ENCODE measurements at places on chromosomes 3 and 15.
A peak's percentile ranks its signal among the peaks of the same experiment; 100 is the strongest.

GRCh38 chr15:25679492-25679891 is 183.6 kb downstream of the ATP10A start:
- DNase-seq = no peak
- no peaks in the 10 kb centered on the region for H3K27me3 ChIP-seq
- no peak overlapping the region for H3K4me3 ChIP-seq
- no peak overlapping the region for H3K27ac ChIP-seq
- H3K36me3 ChIP-seq = no peaks in the 10 kb centered on the region

DNA sequence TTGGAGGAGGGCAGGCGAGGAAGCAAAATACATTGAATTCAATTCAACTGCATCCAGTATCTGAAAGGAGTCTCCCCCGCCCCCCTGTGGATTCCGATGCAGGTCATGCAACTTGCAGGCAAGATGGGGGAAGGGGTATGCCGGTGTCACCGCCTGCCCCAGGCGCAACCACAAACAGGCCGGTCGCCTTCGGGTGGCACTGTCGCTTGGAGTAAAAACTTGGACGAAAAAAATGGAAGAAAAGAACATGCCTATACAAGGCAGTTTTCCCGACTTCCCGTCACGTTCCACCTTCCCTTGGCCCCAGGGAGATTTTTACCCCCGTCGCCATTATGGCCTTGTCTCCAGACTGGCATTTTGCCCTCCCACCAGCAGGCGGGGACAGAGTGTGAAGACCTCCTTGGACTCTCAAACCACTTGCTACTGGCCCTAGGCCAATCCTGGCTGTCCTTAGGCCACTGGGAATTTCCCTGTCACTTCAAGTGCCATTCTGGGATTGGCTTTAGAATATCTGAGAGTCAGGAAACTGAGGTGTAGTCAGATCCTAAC is 1.6 kb upstream of the NTRK3 start:
- H3K4me3 ChIP-seq = no peak overlapping the region
- no peaks in the 10 kb centered on the region for H3K36me3 ChIP-seq
- no peak for DNase-seq
- no peak overlapping the region for H3K27ac ChIP-seq
- peaks cover 75% of the 10 kb centered on the region for H3K27me3 ChIP-seq
- H3K4me1 ChIP-seq = no peaks in the 10 kb centered on the region

DNA sequence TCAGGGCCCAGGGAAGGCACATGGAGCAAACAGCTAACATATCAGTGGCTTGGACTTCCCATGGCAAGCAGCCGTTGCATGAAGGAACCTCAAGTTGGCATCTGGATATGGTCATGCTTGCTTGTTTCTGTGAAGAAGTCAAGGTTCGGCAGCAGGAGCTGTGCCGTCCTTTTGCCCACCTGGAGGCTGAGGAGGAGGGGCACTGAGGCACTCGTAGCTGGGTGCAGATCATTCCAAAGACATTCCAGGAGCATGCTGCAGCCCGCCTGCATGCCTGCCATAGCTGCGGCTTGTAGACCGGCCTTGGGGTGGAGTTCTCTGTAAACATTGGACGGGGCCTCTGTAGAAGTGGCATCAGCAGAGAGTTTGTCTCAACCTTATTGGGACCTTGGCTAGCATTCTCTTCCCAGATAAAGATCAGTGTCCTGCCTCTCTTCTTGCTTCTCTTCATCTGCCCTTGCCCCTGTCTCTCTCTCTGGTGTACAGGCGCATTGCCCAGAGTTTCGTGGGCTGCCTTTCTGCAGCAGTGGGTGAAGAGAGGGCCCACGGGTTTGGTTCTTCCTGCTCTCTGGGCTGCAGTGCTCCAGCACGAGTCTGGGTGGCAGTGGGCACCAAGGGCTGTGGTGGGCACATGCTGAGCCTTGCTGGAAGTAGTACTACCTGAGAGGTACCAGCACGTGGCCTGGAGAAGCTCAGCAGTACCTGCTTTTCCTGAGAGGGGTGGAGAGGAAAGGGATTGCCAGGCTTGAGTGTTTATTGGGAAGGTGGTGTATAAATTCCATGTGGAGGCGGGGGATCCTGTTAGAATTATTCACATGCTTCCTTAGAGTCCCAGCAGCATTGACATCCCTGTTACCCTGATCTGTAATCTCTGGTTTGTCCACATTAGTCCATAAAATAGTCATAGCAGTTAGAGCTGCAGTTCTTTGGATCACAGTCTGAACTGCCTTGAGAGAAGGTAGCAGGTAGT is 49.4 kb downstream of the CHCHD6 start:
- H3K36me3 ChIP-seq = peaks cover 6% of the 10 kb centered on the region
- no peaks in the 10 kb centered on the region for H3K27me3 ChIP-seq
- peaks cover 44% of the 10 kb centered on the region for H3K4me1 ChIP-seq
- peak; percentile 60 for DNase-seq
- H3K27ac ChIP-seq = no peak overlapping the region

- H3K27me3 ChIP-seq = no peaks in the 10 kb centered on the region
- H3K27ac ChIP-seq = peak overlapping the region; percentile 78
- H3K4me1 ChIP-seq = peaks cover 55% of the 10 kb centered on the region
- no peak for DNase-seq
These were observed 57.0 kb upstream of the NR2E3 start for GRCh38 chr15:71753346-71753745.

DNA sequence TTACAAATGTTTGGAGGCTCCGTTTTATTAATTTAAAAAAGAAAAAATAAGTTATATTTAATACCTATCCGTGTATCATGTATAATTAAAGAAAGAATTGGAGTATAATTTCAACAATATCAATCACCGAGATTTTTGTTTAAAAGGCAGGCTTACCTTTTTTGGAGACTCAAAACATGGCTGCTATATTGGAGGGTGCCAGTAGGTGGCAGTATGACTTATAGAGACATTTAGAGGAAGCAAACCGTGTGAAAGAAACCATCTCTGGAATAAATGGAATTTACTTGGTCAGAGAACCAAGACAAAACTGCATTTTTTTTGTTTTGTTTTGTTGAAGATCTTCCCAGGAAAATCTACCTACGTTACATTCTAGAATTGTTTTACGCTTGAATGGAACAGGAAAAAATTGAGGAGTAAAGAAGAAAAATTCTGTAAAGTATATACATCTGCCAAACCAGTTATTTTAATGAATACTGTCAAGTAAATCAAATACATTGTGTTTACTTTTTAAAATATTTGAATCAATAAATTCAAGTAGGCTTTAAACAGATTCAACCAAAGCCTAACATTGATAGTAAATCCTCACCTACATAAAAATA is 802.6 kb upstream of the ALCAM start:
- peak; percentile 56 for DNase-seq
- H3K36me3 ChIP-seq = no peaks in the 10 kb centered on the region
- no peak overlapping the region for H3K4me3 ChIP-seq
- no peak overlapping the region for H3K27ac ChIP-seq

DNA sequence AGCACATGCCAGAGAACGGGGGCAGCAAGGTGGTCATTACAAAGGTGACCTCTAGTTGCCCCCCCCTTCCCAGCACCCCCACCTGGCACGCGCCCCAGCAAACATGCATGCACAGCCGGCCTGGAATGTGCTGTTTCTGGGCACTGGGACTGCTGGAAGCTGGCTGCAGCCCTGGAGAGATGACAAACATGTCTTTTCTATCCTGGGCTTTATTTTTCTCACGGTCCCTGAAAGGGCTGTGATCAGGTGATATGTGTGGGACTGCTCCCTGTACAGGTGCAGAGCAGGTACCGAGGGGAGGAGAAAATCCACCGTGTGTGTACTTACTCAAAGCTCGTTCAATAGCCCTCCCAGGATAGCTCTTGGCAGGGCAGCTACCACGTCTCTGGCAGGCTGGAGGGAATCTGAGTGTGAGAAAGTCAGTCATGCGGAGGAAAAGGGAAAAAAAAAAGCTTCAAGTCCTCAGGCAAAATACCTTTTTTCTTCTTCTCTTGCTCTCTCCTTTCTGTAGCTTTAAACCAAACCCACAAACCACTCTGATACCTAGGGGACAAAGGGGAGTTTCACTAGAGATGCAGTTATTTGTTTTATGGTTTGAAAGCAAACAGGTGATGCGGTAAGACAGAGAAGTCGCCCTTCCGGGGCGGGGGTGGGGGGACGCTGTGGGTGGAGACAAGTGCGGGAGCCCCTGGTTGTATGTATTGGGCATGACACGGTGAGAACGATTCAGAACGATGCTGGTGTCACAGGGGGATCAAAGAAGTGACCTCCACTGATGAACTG is 5.0 kb upstream of the HES1 start:
- DNase-seq = peak; percentile 70
- peaks cover 44% of the 10 kb centered on the region for H3K4me1 ChIP-seq
- H3K4me3 ChIP-seq = peak overlapping the region; percentile 51
- peaks cover 45% of the 10 kb centered on the region for H3K36me3 ChIP-seq

- peaks cover 42% of the 10 kb centered on the region for H3K27me3 ChIP-seq
- H3K4me3 ChIP-seq = no peak overlapping the region
- H3K4me1 ChIP-seq = peaks cover 9% of the 10 kb centered on the region
- no peak for DNase-seq
These were observed 198.2 kb upstream of the UMPS start for GRCh38 chr3:124532071-124532470.

DNA sequence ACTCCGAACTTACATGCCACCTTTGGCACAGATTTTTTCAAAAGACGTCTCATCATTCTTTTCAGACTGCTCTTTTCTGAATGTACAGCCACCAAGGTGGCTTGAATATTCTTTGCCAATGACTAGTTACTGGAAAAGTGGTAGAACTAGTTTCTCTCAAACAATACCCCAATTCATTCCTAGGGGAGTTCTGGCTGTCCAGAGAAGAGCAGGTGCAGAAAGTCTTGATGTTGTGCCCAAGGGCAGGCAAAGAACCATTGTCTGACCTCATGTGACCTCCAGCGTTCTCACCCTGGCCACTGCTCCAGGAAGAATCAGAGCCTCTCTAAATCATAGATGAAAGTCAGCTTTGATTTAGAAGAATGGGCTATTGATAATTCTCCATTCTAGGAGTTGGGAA is 5.5 kb downstream of the LMOD3 start:
- peaks cover 5% of the 10 kb centered on the region for H3K36me3 ChIP-seq
- H3K4me3 ChIP-seq = peak overlapping the region; percentile 45
- peaks cover 39% of the 10 kb centered on the region for H3K4me1 ChIP-seq
- H3K27ac ChIP-seq = peak overlapping the region; percentile 91
- peak; percentile 76 for DNase-seq

DNA sequence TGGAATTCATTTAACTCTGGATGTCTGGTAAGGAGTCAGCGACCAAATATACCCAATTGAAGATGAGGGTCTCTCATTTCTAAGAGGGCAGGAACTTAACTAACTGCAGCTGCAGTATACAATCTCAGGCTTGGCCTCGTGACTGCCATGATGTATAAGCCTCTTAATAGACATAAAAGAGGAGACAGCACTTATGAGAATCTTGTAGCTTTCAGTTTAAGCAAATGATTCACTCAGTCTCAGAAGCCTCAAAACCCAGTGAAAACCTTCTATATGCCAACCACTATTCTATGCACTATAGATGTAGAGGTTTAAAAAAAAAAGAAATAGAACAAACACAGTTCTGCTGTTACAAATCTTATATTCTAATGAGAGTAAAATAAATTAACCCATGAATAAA is 513.9 kb downstream of the TBL1XR1 start:
- H3K27me3 ChIP-seq = no peaks in the 10 kb centered on the region
- no peak overlapping the region for H3K4me3 ChIP-seq
- DNase-seq = no peak

DNA sequence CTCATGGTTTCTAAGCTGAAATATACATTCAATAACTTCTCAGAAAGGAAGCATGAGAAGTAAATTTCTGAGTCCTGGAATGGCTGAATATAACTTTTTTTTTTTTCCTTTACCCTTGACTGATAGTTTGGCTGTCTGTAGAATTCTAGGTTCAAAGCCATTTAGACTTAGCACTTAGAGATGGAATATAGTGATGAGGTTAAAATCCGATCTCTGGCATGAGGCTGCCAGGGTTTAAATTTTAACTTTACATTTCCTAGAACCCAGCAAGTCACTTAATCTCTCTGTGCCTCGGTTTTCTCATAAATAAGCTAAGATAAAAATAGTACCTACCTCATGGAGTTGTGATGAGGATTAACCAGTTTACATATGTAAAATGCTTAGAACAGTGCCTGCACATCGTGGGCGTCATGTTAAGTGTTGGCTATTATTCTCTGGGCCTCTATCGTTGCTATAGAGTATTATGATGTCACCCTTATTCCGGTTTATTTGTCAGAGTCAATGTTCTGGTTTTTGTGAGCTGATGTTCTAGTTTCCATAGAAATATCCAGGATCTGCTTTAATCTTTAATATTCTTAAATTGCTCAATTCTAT is 199.8 kb upstream of the TLE3 start:
- no peaks in the 10 kb centered on the region for H3K27me3 ChIP-seq
- no peak overlapping the region for H3K4me3 ChIP-seq
- no peak overlapping the region for H3K27ac ChIP-seq
- no peaks in the 10 kb centered on the region for H3K4me1 ChIP-seq
- no peak for DNase-seq

DNA sequence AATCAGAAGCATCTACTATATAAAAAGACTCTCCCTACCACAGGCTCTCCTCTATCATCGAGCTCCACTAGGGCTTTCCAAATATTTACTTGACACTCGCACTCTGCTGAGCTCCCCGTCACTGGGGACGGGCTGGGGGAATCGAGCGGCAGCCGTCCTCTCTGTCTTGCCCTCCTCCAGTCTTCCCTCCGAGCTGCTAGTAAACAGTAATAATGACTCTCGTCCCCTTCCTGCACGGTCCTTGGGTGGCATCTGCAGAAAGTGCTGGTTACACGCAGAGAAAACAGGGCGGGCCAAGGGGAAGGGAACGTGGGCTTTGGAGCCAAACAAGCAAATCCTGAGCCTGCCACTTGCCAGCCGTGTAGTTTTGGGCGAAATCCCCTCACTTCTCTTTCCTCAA is 96.6 kb downstream of the LRIG1 start:
- peaks cover 5% of the 10 kb centered on the region for H3K36me3 ChIP-seq
- H3K27me3 ChIP-seq = no peaks in the 10 kb centered on the region
- H3K4me1 ChIP-seq = no peaks in the 10 kb centered on the region
- H3K4me3 ChIP-seq = no peak overlapping the region
- no peak overlapping the region for H3K27ac ChIP-seq

DNA sequence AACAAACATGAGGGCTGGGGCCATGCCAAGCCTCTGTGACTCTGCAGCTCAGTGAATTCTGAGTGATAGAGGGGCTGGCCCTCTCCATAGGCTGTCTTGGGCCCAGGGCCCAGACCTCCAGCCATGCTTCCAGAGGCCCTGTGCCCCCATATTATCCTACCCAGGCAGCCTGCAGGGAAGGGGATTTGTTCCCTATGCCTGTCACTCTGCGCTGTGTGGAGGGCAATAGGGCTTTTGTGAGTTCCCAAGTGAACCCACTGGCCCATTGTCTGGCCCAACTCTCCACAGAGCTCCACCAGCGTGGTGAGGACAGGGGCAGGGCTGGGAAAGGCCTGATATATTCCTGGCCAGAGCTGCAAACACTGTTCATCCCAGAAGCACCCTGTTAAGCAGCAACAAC is 113.2 kb downstream of the EPHB1 start:
- DNase-seq = no peak
- no peaks in the 10 kb centered on the region for H3K4me1 ChIP-seq
